ENCODE measurements at places on chromosomes 16 and 17. TPM values are rescaled to one million over a fixed set of nuclear protein-coding genes. Genes with fewer than 3 reads are reported as not detected.

The TCAP gene
- 2.3 TPM for total RNA-seq

The FOXJ1 gene
- total RNA-seq: not detected

The SSTR5 gene
- 1.3 TPM for total RNA-seq

The METTL23 gene
- 24.3 TPM for total RNA-seq

The THAP11 gene
- 23.1 TPM for total RNA-seq

The TEDC2 gene
- 21.1 TPM for total RNA-seq

The TP53TG3B gene
- not detected for total RNA-seq

The P4HB gene
- 259 TPM for total RNA-seq

The ST6GALNAC2 gene
- total RNA-seq: 0.32 TPM

The SOST gene
- total RNA-seq: not detected

The FOXL1 gene
- not detected for total RNA-seq

The RNF112 gene
- 8.6 TPM for total RNA-seq

The CCL11 gene
- total RNA-seq: not detected

The QPRT gene
- total RNA-seq: 34.7 TPM

The HBA1 gene
- total RNA-seq: 1.5 TPM

Measured in glutamatergic neuron (in vitro differentiated cells).